Fibroblast of skin of right quadriceps (primary cell): ENCODE measurements at places on chromosomes 11 and 22.
A peak's percentile ranks its signal among the peaks of the same experiment; 100 is the strongest.

- peak; percentile 91 for DNase-seq
Observed at GRCh38 chr11:75966537-75967287, 151.7 kb downstream of the UVRAG start.

GRCh38 chr22:19097518-19097917, 24.7 kb downstream of the DGCR2 start:
- no peak for DNase-seq

DNA sequence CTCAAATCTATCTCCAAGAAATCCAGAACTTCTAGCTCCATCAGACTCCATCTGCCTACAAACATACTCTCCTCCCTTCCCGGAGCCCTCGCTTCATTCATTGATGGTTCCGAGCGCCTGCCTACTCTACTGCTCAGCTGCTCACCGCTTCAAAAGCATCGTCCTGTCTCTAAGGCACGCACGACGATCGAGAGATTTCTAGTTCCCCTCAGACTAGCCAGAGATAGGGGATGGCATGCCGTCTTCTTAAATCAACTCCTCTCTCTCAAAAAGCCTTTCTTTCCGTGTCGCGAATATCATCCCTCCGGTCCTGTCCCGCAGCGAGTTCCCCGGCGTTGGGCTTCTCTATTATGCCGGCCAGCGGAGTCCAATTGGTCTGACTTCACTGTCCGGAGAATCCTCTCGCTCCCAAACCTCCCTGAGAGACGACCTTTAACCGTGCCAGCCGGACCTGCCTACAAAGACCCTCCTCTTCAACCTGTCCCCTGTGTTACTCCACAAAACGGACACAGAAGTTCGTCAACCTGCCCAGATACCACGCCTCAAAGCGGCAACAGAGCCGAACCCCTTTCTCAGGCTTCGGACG, 592 bp downstream of the EEF1G start:
- no peak for DNase-seq

DNA sequence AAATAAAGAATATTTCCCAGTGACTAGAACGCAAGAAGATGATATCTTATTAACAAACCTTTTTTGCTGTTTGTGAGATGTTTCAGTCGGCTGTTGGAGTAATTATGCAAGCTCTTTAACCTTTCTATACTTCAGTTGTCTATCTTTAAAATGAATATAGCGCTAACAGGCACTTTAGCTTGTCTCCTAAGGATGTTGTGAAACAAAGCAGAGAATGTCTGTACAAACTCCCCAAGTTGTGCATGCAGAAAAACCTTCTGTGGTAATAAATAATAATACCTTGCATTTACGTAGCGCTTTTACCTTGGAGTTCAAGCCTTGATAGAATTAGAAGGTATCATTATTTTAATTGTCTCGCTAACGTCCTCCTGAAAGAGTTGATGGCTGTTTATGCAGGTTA, 1.9 kb upstream of the KDM2A start:
- DNase-seq, result no peak

DNA sequence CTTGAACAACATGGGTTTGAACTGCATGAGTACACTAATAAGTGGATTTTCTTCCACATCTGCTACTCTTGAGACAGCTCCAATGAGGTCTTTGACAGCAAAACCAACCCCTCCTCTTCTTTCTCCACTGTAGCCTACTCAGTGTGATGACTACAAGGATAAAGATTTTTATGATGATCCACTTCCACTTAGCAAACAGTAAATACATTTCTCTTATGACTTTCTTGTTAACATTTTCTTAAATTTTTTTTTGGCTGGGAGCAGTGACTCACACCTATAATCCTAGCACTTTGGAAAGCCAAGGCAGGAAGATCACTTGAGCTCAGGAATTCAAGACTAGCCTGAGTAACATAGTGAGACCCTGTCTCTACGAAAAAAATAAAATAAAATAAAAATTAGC, 9.9 kb upstream of the EIF4G2 start:
- peak; percentile 95 for DNase-seq

DNA sequence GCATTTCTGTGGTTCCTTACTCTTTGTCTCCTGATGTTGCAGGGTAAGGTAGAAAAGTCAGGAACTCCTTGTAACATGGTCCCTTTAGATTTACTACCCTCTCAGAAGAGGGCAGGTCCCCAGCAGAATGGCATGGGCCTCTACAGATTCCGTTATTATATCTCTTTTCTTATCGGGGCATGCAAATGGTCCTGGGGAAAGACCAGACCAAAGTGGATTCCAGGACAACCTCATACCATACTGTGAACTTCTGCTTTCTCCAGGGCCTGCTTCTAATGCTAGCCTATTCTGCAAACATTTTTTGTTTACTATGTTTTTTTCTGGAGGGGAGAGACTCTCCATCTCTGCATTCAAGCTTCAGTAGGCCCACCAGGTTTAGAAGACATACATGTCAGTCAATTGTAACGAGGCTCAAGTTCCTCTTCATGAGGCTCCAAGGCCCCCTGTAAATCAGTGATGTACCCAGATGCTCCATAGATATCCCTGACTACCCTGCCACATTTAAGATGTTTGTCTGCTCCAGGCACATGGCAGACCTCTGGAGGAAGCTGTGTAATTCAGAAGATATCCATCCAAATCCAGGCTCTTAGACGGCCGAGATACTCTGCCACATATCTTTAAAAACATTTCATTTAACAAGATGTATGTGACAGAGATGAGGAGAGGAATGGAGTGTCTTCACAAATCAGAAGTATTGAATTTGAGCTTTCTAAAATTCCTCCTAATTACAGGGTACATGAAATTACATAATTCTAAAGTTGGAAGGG, 8.5 kb upstream of the ME3 start:
- DNase-seq, result no peak

GRCh38 chr11:34358258-34358727, 483 bp upstream of the ABTB2 start:
- peak; percentile 47 for DNase-seq

GRCh38 chr22:50339945-50340879, 2.9 kb upstream of the PPP6R2 start:
- DNase-seq, result peak; percentile 20

GRCh38 chr11:63574856-63575602, 11.8 kb upstream of the PLAAT2 start:
- no peak for DNase-seq

GRCh38 chr11:64918017-64918416, 1.0 kb upstream of the ATG2A start:
- peak; percentile 50 for DNase-seq

DNA sequence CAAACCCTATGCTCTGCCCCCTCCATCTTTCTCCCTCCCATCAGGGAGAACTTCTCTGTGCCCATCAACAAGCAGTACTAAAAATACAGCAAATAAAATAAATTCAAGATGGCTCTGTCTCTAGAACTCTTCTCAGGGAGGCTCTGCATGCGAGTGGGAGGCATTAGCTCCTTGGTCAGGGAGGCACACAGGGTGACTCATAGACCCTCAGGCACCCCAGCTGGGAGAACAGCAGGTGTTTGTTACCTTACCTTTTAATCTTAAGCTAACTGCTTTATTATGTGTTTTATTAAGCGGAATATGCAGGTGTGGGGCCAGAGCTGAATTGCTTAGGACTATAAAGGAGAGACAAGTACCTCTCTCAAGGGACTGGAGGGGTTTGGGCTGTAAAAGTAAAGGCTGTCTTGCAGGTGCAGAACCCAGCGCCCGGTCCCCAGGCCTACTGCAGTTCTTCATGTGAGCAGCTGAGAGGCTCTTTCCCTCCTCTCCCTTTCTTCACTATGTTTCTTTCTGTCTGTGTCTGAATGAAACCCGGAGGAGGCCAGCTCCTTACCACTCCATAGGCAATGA, 20.8 kb downstream of the CSNK2A3 start:
- DNase-seq, result no peak

- DNase-seq, result peak; percentile 97
Observed at GRCh38 chr11:46296528-46297448, 19.3 kb downstream of the CREB3L1 start.

- DNase-seq, result no peak
Observed at GRCh38 chr11:6284250-6284649, 24.6 kb downstream of the CCKBR start.

GRCh38 chr11:95520369-95521132, 269.0 kb downstream of the FAM76B start:
- no peak for DNase-seq

GRCh38 chr11:133563505-133564025, 31.3 kb upstream of the OPCML start:
- no peak for DNase-seq

- DNase-seq, result no peak
Observed at GRCh38 chr11:45922425-45923082, at the start of gene LARGE2. Gene LARGE2, plus strand, starts transcription at chr11:45922656. Its CDS starts 227 bp downstream, at chr11:45922883.

DNA sequence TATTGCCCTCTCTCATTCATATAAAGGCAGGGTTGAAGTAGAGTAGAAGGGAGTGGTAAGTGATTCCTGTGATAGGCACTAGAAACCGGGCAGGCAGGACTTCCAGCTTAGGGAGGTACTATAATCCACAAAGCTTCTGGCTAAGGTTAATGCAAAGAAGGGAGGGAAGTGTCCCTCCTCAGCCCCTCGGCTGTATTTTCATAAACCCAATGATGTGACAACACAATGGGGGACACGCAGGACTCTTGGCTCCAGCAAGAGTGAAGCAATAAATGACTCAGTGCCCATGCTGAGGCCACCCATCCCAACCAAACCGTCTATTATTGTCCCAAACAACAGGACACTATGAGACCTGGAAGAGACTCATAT, 90.7 kb downstream of the ETS1 start:
- no peak for DNase-seq
